CD4-positive, alpha-beta T cell treated with Interleukin-10 for 1 hour (primary cell): ENCODE measurements at places on chromosomes 4 and X.
A peak's percentile ranks its signal among the peaks of the same experiment; 100 is the strongest.

DNA sequence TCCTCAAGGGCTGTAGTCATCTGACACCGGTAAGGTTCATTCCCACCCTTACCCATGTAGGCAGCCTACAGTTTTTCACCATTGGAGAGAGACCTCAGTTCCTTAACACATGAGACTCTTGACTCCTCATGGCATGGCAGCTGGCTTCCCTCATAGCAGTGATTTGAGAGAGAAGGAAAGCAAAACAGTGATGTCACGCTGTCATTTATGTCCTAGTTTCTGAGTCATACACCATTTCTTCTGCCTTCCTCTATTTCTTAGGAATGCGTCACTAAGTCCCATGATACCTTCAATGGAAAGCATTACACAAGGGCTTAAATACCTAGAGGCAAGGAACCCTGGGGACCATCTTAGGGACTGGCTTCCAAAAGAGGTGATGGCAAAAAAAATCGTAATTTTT, 226.1 kb downstream of the SPCS3 start:
- DNase-seq, result no peak

DNA sequence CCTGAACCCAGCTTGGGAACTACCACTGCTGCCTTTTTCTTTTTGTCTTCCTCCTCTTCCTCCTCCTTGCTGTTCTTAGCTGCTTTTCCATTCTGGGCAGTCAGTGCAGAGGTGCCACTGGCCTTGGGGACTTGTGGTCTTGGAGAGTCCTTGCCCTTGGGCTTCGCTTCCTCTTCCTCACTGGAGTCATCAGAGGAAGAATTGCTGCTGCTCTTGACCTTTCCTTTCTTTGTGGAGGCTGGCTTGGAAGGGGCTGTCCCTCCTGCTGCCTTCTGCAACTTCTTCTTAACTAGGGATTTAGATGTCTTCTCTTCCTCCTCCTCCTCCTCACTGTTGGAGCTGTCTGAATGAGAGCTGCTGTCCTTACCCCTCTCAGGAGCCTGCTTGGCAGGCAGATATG, 53.2 kb downstream of the FAM9B start:
- DNase-seq, result no peak

- DNase-seq, result no peak
Observed at GRCh38 chr4:9804918-9805317, 23.5 kb downstream of the DRD5 start.

- DNase-seq, result no peak
Observed at GRCh38 chr4:152713951-152714705, 34.3 kb upstream of the TMEM154 start.

DNA sequence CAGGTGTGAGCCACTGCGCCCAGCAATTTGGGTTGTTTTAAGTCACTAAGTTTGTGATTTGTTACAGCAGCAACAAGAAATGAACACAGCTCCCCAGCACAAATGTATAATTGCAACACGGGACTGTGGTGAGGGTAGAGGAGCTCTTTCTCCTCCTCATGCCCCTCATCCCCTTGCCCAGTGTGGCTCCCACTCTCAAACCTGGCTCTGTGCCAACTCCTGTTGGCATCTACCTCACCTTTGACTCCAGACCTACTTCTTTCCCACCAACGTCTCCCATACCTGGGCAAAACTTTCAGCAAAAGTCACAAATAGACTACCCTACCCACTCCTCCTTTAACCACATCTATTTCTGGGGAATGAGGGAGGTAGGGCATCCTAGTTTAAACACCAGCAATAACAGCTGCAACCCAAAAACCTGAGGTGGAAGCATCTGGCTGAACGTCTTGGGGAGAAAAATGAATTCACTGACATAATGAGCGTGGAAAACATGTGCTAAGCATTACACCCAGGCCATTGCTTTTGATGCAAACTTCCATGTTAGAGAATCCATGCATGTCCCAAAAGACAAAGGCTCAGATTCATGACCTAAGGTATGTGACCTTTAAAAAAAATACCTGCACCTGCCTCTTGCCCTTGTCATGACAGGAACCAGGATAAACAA, 19.2 kb downstream of the LNX1 start:
- DNase-seq, result no peak

DNA sequence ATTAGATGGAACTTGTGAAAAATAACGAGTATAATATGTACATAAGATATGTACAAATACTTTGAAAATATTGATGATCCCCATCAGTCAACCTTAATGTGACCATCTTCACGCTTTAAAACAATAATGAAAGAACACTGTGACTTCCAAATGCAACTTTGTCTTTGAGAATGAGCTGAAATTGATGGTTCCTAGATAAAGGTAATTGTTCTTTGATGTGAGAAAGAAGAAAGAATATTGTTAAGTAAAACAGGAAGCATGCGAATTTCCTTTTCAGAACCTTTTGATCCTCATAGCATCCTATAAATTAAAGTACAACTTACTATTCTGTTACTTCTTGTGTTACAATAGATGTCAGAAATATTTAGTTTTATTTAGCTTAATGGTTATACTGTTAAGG, 22.2 kb downstream of the IL2 start:
- peak; percentile 19 for DNase-seq

- no peak for DNase-seq
Observed at GRCh38 chr4:168152837-168153500, 60.6 kb downstream of the ANXA10 start.

DNA sequence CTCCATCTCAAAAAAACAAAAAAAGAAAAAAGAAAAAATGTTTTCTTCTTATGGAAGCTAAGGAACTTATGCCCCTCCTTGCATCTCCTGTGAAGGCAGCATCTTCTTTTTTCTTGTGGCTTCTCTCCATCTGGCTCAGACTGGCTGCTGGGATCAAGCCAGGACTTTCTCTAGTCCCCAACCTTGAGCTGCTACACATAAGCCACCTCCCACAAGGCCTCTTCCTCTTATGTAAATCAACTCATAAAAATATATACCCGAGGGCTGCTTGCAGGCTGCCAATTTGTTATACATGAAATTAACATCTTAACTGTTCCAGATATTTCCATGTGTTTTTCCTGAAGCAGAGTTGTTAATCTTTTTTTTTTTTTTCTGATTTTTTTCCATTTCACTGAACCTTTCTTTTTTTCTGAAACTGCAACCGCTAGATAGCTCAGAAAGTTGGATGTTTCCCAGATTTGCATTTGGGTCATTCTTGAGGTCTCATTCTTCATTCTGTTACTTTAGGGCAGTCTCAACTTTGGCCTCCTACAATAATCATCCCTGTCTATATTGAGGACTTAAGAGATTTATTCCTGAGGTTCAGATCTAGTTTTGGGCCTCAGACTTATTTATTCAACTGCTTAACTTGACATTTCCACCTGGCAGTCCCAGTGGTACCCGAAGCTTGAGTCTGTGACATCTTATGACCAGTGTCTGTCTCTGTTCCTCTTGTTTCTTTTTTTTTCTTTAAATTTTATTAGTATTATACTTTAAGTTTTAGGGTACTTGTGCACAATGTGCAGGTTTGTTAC, 10.3 kb downstream of the SNX25 start:
- DNase-seq, result no peak

GRCh38 chr4:187608001-187608421, 387.6 kb upstream of the ZFP42 start:
- no peak for DNase-seq

- DNase-seq, result no peak
Observed at GRCh38 chr4:141117935-141118334, 15.3 kb downstream of the RNF150 start.

- no peak for DNase-seq
Observed at GRCh38 chr4:176268963-176269362, at the start of gene ASB5. Gene ASB5 (minus strand): TSS chr4:176269222. CDS start chr4:176269108, 114 bp downstream.

- DNase-seq, result no peak
Observed at GRCh38 chr4:19187691-19188090, 1064.0 kb upstream of the SLIT2 start.

GRCh38 chr4:25667931-25668557, 12.4 kb downstream of the SLC34A2 start:
- no peak for DNase-seq

- no peak for DNase-seq
Observed at GRCh38 chr4:182451441-182451840, 208.2 kb downstream of the TENM3 start.

GRCh38 chrX:20471483-20471882, 204.8 kb upstream of the RPS6KA3 start:
- DNase-seq, result no peak

GRCh38 chr4:94528792-94529451, 77.2 kb downstream of the PDLIM5 start:
- DNase-seq, result no peak

- DNase-seq, result no peak
Observed at GRCh38 chr4:166896254-166896653, 338.0 kb downstream of the SPOCK3 start.

- DNase-seq, result no peak
Observed at GRCh38 chr4:123843137-123843536, 446.5 kb downstream of the SPRY1 start.

GRCh38 chr4:87128006-87128705, 92.3 kb downstream of the KLHL8 start:
- DNase-seq, result no peak

DNA sequence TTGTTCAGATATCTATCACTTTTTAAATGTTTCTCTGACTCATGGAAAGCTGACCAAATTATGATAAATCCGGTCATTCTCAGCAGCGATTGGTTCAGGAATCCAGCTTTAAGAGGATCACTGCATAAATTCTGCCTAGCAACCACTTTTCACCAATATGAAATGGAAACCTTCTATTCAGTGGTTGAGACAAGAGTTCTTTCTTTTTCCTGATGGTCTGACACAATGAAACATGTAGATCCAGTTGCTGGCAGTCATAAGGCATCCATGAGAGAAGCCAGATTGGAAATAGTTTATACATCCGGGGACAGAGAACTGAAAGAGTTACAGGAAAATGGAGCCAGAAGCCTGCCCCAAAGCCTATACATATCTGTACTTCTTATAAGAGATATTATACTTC, 27.2 kb downstream of the MAB21L2 start:
- no peak for DNase-seq

DNA sequence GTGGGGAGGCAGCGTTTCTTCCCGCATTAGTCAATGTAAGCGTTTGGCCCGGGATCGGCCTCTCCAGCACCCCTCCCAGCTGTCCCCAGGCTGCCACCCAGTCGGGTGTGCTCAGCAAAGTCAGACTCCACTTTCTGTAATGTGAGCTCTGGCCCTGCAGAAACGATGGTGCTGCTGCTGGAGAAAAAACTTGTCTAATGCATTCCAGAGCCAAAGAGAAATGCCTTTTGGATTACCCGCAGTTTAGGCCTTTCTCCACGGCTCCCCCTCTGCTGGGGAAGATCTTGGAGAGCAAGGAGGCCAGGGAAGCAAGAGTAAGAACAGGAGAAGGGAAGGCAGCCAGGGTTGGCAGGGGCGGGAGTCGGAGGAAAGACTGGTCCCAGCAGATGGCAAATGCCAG, 55.2 kb downstream of the ELF4 start:
- no peak for DNase-seq

GRCh38 chr4:95510877-95511276, 37.9 kb downstream of the UNC5C start:
- no peak for DNase-seq

- DNase-seq, result no peak
Observed at GRCh38 chr4:1310031-1310795, 20.5 kb downstream of the MAEA start.

DNA sequence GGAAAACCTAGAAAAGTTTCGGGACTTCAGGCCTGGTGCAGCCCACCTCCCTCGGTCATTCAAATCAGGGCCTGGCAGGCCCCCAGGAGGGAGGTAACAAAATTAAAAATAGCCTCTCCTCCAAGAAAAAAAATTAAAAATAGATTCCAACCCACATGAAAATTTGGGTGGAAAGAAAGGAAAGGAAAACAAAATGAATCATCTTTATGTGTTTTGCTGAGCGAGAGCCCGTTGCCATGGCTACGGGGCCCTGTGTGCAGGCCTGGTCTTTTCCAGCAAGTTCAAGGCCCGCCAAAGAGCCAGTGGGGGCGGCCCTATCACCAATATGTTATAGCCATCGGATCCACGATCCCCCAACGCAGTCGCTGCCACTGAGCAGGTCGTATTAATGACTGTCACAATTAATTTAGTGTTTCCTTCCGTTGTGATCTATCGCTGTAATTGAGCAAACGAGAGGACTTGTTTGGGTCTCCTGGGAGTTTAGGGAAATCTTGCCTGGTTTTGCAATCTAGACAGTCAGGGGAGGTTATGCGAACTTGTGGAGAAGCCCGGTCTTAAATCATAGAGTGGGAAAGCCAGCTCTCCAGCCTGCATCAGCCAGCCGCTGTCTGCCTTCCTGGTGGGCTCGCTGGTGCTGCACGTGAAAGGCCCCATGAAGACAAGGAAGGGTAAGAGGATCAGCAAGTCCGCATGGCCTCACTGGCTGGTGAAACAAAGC, 452.4 kb downstream of the BCOR start:
- DNase-seq, result no peak

DNA sequence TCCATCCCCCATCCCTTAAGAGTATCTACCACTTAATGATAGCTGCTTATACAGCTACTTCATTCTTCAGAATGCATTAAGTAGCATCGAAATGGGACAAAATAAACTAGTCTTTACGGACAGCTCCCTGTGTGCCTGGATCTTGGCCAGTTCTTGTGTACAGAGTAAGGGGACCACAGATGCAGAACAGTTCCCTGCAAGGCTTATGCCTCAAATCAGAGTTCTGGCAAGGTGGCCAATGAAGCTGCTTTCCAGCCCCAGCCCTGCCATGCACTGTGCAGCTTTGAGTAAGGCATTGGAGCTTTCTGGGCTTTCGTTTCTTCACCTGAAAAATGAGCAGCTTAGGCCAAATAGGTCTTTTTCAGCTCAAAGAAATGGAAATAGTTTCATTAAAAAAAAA, 14.2 kb downstream of the CLNK start:
- no peak for DNase-seq

- no peak for DNase-seq
Observed at GRCh38 chrX:24999511-24999910, 16.3 kb downstream of the ARX start.

DNA sequence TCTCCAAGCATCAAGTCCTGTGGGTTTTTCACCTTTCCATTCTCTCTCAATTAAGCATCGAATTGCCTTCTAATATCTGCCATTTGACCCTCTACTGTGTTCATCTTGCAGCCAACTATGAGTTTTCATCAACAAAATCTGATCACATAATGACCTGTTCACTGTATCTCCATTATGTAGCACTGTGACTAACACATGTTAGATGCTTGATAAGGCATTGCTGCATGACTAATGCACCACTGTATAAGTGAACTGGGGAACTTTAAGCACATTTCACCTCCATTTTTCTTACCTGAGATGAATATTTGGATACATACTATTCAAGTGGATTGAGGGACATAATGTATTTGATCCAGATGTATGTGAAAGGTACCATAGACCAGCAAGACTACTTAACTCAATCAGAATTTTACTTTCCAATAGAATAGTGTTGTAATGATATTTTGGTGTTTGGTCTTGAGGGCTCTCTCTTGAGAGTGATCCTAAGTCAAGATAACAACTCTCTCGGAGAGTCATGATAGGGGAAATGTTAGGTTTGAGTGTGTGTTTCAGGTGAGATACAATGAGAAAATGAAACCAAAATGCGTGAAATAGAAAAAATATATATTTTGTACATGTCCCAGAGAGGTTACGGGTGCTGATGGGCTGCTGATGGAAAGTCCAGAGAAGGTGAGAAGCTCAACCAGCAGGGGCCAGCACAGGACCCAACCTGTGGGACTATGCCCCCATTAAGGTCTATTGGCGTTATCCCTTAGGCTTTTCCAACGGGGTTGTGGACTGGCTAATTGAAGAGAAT, 60.2 kb upstream of the HS3ST1 start:
- no peak for DNase-seq
